ENCODE measurements at places on chromosomes 5 and 9.

DNA sequence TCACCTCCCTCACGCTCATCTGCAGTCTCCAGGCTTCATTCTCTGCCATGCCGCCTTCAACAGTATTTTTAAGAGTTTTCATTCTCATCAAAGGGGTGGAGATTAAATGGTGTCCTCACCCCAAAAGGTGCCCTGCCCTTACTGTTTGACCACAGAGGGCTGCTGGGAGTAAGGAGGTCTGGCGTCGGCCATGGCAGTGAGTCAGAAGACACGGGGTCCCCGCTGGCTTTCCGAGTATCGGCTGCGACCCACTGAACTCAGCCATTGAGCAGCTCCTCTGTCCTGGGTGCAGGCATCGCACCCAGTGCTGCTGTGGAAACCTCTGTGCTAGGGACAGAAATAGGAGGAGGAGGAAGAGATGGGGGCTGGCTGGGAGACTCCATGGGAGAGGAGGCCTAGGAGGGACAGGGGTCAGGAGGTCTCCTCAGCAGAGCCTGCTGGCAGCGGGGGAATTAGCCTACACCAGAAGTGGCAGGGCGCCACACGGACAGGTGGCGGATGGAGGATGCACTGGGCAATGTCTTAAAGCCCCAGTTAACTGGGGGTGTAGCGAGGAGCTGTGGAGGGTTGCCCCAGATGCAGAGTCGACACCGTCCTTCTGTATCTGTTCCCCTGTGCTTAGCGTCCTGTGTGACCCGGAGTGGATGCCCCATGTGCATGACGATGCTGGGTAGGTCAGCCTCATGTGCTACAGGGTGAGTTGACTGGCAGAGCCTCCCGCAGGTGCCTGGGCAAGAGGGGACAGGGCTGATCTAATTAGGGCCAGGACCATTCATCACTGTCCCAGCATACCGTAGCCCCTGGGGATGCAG lies 15.4 kb upstream of the PLEKHG4B start:
- DNase-seq = no peak

GRCh38 chr9:72440378-72440777 lies 75.4 kb upstream of the ZFAND5 start:
- no peak for DNase-seq

DNA sequence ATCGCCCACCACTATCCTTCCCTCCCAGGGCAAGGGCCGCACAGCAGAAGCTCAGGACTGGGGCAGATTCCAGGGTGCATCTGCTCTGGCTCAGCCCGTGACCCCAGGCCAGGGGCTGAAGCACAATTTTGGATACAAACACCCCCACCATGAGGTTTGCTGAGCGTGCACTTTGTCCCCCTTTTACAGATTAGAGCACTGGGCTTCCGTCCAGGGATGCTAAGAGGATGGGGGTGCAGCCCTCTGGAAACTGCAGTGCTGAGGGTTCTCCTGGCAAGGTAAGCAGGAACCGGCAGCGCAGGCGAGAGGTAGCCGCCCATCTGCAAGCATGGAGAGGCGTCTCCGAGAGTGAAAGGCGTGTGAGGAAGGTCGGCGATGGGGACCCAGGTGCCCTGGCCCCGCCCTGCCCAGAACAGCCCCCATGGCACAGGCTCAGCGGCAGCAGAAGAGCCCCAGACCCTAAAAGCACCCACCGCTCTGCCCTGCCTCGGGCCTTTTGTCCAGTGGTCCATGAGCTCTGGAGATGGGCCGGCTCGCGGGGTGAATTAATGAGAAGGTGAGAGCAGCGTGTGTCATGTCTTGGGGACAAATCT lies 54.5 kb upstream of the OLFM1 start:
- DNase-seq = no peak

DNA sequence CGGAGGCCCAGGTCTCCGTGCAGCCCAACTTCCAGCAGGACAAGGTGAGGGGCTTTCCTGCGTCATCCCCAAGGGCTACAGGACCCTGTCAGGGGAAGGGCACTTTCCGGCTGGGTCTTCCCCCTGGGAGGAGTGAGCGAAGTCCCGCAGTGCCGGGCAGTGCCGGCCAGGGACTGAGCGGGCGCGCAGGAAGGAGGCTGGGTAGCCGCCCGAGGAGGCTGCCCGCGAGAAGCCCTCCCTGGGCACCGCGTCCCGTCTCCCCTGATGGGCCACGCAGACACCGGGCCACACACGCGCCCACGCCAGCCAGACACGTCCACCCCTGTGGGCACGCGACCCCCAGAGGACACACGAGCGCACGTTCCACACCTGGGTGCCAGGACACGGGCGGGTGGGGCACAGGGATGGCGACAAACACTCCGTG lies 357 bp downstream of the PTGDS start:
- no peak for DNase-seq
